ENCODE measurements at places on chromosomes 2 and 18.

DNA sequence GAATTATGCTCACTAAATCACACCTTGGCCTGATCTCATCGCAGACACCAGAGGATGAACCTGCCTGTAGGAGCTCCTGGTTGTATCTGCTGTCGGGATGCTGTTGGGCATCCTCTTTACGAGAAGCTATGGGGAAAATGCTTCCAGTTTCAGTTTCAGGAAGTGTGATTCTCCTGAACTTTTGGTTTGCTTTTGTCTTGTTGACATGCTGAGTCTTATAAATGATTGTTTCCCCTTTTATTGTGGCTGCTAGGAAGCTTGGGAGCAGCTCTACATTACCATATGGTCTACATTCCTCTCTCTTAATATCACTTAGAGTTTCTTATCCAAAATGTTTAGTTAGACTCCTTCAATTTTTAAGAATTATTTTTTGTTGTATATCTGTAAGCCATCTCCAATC lies 227.5 kb downstream of the MTX2 start:
- no peak for DNase-seq

DNA sequence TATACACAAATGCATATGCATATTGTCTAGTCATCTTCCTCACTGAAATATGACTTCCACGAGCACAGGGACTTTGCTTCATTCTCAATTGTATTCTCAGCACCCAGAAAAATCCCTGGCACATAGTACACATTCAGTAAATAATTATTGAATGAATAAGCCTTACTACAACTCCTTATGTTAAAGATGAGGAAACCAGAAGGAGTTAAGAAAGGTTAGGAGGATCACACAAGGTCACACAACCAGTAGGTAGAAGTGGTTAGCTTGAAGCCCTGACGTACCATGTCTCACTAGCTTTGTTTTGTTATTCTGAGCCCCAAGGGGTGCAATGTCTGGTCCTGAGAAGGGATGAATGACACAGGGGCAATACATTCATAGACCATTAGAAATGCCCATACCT lies 220.9 kb upstream of the PID1 start:
- DNase-seq, result no peak

- DNase-seq, result peak; percentile 33
Measured at GRCh38 chr2:197307933-197308521, 2.6 kb downstream of the ANKRD44 start.

- no peak for DNase-seq
Measured at GRCh38 chr2:206890926-206891325, 48.4 kb upstream of the CPO start.

- DNase-seq, result no peak
Measured at GRCh38 chr2:183089192-183089851, 10.8 kb downstream of the DUSP19 start.

DNA sequence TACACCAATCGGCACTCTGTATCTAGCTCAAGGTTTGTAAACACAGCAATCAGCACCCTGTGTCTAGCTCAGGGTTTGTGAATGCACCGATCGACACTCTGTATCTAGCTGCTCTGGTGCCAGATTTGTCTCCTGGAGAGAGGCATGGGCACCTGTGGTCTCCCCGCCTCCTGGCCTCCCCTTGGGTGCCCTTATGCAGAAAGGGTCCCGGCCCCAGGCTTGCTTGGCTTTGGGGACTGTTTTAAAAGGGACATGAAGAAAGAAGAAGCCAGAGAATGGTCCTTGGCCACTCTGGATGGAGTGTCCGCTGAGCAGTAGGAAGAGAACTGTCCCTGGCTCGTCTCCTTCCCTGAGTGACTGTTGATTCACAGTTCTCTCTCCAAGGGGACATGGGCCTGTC lies 11.5 kb upstream of the ALPP start:
- DNase-seq, result no peak

- DNase-seq, result no peak
Measured at GRCh38 chr18:6796511-6796910, 67.0 kb downstream of the ARHGAP28 start.

GRCh38 chr18:13371689-13372418 lies 153.3 kb downstream of the LDLRAD4 start:
- no peak for DNase-seq

Measured in activated CD8-positive, alpha-beta memory T cell treated with anti-CD3 and anti-CD28 coated beads, Interleukin-2, amount 50 U/mL, for 4 hours (primary cell).